ENCODE measurements at places on chromosomes 7 and 10.

GRCh38 chr7:24843821-24844434, 86.7 kb upstream of the GSDME start:
- DNase-seq = no peak

GRCh38 chr10:132030898-132031463, 34.8 kb upstream of the JAKMIP3 start:
- no peak for DNase-seq

- DNase-seq = no peak
Observed at GRCh38 chr7:33130184-33130583, 820 bp downstream of the BBS9 start.

DNA sequence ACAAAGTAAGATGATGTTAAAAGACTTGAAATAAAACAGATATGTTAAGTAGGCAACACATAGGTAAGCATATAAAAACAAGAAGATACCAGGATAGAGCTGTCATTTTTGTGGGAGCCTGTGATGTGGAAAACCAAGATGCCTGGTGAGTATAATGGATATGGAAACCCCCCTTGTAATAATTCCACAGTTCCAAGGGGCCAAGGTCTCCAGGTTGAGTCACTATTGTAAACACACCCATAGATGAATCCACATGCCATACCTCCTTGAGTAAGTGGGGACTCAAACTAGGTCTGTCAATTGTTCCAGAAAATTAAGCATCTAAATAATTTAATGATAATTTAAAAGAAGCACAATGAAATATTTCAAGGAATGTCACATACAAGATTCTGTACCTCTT, 15.9 kb downstream of the CAV1 start:
- no peak for DNase-seq

DNA sequence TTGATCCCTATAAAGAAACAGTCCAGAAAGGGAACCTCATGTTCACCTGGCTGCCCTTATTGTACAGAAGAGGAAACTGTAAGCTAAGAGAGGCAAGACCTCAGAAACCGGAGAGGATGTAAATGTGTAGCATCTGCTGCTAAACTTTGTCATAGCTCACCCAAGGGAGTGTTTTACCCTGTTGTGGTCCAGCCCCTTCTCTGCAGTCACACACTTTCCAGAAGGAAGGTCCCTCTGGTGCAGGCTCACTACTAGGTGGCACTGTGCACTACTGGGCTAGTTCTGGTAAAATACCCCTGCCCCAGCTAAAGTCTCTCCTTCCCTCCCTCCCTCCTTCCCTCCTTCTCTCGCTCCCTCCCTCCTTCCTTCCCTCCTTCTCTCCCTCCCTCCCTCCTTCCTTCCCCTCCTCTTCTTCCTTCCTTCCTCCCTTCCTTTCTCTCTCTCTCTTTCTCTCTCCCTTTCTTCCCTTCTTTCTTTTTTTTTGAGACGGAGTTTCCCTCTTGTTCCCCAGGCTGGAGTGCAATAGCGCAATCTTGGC, 42.5 kb upstream of the LCOR start:
- DNase-seq = no peak

GRCh38 chr10:16952080-16952479, 134.9 kb upstream of the RSU1 start:
- DNase-seq = no peak

DNA sequence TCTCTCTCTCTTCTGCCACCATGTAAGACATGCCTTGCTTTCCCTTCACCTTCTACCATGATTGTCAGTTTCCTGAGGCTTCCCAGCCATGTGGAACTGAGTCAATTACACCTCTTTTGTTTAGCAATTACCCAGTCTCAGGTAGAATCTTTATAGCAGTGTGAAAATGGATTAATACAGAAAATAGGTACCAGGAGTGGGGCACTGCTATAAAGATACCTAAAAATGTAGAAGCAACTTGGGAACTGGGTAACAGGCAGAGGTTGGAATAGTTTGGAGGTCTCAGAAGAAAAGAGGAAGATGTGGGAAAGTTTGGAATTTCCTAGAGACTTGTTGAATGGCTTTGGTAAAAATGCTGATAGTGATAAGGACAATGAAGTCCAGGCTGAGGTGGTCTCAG, 15.6 kb downstream of the GALNTL5 start:
- DNase-seq = no peak

DNA sequence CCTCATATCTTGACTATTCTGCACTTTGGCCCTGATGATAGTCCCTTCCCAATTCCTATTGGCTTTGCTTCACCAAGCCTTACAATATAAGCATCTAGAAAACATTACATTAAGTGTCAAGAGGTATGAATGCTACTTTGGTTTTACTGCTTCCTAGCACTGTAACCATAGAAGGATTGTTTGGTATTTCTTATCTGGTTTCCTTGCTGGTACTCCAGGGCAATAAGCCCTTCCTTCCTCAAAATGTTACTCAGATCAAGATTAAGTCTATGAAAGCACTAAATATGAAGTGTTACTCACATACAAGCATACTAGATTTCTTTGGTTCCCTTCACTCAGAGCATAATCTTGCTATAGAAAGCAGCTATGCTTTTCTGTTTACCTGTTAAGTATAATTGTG, 492.5 kb downstream of the ETV1 start:
- no peak for DNase-seq

DNA sequence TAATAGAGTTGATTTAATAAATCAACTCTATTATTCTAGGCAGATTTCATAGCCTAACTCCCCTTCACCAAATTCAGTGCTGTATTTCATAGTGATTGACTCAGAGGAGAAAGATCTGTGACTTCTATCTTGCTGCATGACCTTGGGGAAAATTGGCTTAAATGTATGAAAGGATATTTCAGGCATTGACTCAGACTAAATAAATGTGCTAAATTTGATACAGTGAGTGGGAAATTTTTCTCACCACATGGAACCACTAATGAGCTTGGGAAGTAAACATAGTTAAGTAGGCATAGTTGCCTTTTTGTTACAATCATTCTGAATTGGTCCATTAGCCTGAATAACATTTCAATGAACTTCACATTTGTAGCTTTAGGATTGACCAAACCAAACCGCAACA, 89.0 kb upstream of the PRPS1L1 start:
- no peak for DNase-seq

- DNase-seq = no peak
Observed at GRCh38 chr7:27661811-27662489, 733 bp downstream of the HIBADH start.

DNA sequence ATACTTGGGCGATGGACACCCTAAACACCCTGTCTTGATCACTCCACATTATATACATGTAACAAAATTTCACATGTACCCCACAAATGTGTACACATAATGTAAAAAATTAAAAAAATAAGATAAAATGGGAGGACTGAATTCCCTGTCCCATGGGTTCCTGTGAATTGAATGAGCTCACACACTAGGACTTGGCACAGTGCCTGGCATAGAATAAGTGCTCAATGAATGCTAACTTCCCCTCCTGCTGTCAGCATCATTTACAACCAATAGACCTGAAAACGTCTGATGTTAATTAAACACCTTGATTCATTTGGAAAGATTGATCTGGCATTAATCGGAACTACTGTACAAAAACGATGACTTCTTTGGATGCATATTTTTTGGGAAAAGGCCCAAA, 117.3 kb upstream of the ZNF438 start:
- no peak for DNase-seq

GRCh38 chr7:5463031-5463430, 39.4 kb upstream of the TNRC18 start:
- DNase-seq = no peak

GRCh38 chr7:84529480-84530205, 335.1 kb upstream of the SEMA3A start:
- DNase-seq = no peak

GRCh38 chr10:125709553-125710474, 9.7 kb upstream of the EDRF1 start:
- peak; percentile 92 for DNase-seq

DNA sequence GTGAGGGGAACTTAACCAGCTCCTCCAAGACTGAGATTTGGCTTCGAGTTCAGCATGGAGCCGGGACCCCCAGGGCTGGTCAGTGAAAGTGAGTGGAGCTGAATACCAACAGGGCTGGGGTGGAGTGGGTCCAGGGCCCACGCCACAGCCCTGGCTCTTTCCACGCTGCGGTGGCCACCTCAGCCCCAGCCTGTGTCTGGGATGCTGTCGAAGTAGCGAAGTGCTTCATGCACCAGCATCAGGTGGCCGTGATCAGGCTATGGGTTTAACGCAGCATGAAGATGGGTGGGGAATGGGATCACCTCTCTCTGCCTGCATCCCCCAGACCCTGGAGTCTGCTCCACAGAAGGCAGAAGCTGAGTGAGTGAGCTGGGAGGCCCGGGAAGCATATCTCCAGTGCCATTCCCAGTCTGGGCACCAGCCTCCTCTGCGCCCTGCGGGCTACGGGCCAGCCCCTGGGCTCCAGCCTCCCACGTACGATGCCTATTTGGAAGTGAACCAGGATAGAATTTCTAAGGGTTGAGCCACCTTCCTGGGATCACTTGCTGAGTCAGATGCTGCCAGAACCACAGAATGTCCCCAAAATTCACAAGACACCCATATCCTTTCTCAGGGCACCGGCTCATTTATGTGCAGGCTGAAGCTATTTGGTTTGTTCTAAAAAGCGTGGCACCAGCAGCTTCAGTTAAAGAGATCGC, 131.1 kb upstream of the CHST15 start:
- no peak for DNase-seq

DNA sequence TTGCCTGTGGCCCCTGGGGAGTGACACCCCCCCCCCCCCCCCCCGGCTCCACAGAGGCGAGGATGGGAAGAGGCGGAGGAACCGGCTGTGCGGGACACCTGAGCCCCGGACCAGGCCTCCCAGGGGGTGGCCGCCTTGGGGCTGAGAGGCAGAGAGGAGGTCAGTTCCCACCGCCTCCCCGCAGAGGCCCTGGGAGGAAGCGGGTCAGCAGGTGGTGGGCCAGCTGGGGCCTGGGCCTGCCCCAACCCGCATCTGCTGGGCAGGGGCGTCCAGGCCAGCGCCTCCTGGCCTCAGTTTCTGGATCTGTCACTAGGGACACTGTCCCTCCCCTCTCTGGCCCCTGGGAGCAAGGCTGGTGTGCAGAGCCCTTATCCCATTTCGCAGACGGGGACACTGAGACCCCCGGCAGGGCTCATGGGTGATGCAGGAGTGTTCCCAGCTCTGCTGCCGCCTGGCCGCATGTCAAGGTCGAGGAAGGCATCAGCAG, 14.6 kb upstream of the LFNG start:
- DNase-seq = no peak

DNA sequence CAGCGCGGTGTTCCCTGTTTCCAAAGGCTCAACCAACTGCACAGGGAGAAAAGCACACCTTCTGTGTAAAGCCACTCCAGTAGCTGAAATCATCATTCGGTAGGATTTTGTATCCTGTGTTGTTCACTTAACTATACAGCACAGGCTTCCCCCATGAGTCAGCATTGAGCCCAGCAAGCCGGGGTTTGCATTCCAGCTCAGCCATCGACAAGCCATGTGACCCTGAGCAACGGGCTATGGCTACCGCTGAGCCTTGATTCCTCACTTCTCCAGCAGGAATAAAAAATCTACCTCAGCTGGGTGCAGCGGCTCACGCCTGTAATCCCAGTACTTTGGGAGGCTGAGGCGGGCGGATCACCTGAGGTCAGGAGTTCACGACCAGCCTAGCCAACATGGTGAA, 44.1 kb upstream of the ATP6V0A4 start:
- no peak for DNase-seq

DNA sequence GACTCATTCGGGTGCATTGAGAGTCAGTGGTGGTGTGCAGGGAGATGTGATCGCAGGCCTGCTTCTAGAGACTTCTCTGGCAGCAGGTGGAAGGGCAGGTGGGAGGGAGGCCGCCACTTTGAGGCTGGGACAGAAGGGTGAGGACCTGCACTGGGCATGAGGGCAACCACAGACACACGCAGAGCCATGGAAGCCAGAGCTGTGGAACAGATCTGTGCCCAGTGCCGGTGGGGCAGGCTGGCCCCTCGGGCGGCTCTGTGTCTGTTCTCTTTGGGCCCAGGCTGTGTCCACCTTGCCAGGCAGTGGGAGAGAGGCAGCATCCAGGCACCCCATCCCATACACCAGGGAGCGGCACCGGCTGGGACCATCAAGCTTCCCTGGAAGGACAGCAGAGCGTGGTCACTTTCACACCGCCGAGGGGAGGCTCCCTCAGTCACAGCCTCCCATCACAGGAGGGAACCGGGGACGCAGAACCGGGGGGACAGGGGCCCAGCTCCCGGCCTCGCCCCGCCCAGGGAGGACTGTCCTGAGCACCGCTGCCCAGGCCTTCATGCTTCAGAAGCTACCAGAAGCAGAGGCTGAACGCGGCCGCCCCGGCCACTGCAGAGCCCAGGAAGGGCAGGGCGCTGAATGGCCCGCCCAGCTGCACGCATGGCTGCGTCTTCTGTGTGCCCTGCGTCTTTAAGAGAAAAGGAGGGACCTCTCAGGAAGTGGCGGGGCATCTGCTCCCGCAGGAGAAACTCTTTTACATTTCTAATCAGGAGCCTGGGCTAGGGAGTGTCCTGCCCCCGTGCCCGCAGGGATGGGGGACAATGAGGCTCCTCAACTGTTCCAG, 32.1 kb downstream of the EN2 start:
- DNase-seq = no peak

DNA sequence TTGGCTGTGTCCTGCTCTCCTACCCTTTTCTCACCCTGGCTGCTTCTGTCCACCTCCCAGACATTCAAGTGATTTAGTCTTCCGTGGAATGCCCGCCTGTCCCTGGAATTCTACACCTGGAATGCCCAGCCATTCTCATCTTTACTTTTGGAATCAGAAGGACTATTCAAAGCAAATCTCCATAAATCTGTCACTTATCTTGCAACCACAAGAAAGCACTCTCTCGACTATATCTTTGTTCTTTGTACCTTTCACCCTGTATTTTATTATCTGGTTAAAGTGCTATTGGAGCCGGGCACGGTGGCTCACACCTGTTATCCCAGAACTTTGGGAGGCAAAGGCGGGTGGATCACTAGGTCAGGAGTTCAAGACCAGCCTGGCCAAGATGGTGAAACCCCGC, 79.3 kb upstream of the KMT2E start:
- no peak for DNase-seq

DNA sequence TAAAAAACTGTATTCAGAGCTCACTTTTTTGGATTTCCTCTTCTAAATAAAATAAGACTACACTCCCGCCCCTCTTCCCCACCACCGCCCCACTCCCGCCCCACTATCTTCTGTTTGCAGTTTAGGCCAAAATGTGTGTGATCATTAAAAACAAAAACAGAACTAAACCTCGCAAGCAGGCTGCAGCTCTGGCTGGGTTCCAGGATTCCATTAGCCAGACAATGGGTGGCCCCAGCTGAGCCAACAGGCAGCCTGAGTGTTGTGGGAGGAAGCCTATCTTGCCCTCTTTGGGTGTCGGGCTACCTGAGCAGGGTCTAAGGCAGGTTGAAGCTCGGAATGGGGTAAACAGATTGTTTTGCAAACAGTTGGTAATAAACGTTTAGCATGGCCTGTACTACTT, 41.7 kb downstream of the ARL4A start:
- DNase-seq = peak; percentile 43

DNA sequence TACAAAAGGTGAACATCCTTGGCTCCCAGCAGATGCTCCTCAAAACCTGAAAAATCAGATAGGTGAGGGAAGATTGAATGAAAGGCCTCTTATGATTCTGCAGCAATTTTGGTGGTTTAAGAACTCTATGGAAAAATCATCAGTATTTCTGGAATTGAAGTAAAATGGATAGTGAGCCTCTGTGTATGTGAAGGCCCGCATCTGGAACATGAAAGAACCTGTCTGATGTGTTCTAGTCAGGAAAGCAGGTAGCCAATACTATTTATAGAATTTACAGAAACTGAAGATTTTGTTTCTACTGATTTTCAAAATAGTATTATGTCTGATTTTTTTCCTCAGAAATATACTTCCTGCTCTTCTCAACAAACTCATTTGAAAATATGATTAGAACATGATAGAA, 37.3 kb downstream of the EGFR start:
- no peak for DNase-seq

- peak; percentile 18 for DNase-seq
Observed at GRCh38 chr10:102919246-102919959, 1.3 kb downstream of the CNNM2 start.
